ENCODE measurements at places on chromosomes 3 and 15.

- peak; percentile 59 for DNase-seq
Observed at GRCh38 chr3:41199866-41200668, 762 bp downstream of the CTNNB1 start.

- DNase-seq, result no peak
Observed at GRCh38 chr3:182837855-182838454, 44.7 kb downstream of the ATP11B start.

- no peak for DNase-seq
Observed at GRCh38 chr3:54206874-54207273, 84.5 kb downstream of the CACNA2D3 start.

GRCh38 chr3:139935866-139936817 lies 1.2 kb downstream of the CLSTN2 start:
- peak; percentile 10 for DNase-seq

DNA sequence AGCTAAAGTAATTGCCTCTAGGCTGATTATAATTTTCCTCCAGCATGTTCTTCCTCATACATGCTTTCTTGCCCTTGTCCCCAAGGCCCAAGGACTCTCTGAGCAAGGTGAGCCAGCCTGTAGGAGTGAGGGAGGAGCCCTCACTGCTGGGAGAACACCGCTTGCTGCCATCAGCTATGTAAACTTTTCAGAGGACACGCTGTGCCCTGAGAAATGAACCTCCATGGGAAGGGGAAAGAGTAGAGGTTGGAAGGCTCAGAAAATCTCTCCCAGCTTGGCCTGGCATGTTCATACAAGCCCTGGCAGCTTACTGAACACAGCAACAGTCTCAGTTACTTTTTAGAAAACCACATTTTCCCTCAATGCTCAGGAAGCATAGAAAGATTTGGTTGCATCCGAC lies 103.0 kb upstream of the SLC24A5 start:
- DNase-seq, result no peak

- DNase-seq, result no peak
Observed at GRCh38 chr3:194162817-194163584, 27.1 kb downstream of the HES1 start.

DNA sequence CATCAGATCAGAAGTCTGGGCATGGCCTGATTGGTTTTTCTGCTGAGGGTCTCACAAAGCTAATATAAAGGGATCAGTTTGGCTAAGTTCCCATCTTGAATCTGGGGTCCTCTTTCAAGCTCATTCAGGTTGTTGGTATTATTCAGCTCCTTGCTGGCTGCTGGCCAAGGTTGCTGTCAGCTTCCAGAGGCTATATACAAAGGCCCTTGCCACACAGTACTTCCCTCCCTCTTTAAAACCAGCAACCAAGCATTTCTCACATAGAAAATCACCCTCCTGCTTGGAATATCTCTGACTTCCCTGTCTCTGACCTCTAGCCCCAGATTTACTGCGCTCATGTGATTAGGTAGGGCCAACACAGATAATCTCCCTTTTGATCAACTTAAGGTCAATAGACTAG lies 442.9 kb downstream of the ERC2 start:
- no peak for DNase-seq

- no peak for DNase-seq
Observed at GRCh38 chr3:66355394-66355793, 134.6 kb downstream of the SLC25A26 start.

- no peak for DNase-seq
Observed at GRCh38 chr3:153023896-153024295, 138.1 kb upstream of the RAP2B start.

DNA sequence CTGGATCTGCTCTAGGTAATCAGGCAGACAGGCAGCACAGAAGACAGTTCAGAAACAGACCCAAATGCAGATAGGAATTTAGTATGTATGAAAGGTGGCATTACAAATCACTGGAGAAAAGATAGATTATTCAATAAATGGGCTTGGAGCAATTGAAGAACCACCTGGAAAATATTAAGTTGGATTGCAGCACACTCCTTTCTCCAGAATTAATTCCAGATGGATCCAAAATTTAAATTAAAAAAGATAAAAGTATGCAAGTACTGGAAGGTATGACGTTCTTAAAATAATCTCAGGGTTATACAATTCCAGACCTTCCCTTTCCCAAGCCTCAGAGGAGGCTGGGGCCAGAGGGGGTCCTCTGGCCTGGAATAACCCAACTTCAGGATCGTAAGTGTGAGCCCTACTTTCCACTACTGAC lies 32.5 kb downstream of the HRH1 start:
- no peak for DNase-seq

DNA sequence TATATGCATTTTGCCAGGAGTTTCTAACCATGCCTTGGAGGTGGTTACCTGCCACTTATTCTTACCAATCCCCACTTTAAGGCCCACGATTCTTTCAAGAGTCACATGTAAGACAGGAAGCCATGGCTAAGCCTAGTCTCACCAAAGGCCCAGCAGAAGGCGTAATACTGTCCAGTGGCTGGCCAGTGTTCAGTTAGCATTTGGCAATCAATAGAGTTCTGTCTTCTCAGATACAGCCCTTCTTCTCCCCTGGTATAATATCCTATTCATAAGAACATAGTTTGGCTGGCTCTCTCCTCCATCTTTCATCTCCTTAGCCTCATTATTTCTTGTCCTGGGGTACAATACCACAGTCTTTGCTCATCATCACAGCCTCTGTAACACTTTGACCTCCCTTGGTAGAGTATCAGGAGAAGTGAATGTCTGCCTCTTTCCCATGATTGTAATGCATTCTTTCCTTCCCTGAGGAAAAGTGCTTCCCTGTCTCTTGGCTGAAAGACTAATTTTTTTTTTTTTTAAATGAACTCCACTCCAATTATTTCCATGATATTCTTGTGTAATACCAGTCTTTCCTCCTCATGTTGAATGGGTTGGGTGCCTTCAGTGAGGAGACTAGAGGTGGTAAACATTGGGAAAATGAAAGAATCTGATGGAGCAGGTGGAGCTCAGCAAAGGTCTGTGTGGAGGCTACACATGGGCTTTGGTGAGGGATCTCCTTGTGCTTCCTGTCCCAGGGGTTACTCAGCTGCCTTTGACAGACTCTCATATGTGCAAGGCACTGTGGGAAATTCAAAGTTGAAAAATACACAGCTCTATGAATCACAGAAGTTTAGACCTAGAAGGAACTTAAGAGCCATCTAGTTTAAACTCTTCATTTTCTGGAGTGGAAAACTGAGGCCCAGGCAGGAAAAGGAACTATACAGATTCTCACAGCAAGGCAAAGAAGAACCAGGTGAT lies 218.2 kb downstream of the P3H2 start:
- no peak for DNase-seq

DNA sequence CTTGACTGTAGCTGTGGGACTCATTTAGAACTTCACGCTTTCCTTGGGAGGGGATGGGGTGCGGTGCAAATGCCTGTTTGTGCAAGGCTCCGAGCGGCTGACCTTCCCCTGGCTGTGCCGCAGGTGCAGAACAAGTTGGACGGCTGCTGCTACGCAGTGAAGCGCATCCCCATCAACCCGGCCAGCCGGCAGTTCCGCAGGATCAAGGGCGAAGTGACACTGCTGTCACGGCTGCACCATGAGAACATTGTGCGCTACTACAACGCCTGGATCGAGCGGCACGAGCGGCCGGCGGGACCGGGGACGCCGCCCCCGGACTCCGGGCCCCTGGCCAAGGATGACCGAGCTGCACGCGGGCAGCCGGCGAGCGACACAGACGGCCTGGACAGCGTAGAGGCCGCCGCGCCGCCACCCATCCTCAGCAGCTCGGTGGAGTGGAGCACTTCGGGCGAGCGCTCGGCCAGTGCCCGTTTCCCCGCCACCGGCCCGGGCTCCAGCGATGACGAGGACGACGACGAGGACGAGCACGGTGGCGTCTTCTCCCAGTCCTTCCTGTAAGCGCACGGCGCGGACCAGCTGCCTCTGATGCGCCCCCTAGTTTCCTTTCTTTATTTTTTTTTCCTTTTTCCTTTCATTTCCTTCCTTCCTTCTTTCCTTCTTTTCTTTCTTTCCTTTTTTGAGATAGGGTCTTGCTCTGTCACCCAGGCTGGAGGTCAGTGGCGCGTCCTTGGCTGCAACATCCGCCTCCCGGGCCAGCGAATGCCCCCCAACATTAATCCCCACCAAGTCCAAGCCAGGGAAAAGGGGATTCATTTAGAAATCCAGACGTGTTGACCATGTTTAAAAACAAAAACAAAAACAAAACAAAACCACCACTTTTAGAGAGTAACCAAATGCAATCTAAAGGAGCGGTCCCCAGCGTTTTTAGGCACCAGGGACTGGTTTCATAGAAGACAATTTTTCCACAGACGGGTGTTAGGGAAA lies 42.7 kb downstream of the EIF2AK4 start:
- no peak for DNase-seq

DNA sequence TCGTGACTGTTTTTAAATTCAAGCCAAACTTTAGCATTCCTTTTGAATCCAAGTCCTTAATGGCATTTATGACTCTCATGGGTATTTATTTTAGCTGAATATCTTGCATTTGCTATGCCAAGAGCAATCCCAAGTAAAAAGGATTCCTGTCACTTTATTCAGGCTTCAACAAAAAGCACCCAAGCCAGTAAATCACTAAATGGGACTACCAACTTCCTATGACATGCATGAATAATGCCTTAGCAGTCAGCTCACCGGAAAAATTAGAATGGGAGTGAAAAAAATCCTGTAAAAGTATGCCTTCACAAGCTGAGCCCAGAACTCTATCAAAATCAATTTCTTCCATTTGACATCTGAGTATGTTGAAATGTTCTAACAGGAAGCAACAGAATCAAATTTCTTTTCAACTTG lies 1297.9 kb downstream of the ROBO2 start:
- no peak for DNase-seq

DNA sequence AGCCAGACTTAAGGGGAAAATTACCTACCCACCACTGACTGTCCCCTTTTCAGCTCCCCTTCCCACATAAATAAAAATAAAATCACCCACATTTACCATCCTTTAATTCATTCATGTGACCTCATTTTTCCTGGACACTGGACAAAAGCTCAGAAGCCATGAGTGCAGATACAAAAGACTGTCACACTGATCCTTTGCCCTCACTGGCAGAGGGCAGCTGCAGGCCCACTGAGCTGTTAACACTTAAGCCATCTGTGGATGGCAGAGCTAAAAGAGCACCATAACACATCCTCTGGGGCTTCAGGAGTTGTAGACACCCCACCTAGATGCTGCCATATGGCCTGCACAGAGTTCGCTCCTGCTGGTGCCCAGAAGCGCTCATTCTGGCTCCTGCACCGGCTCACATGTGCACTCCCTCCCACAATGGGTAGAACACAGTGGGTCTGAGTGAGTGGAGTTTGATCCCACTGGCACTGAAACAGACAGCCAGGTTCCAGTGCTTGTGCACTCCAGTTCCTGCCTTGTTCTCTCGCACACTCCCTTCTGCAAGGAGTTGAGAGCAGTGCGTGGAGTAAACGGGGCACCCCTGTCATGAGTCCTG lies 38.8 kb downstream of the EDC3 start:
- DNase-seq, result no peak

DNA sequence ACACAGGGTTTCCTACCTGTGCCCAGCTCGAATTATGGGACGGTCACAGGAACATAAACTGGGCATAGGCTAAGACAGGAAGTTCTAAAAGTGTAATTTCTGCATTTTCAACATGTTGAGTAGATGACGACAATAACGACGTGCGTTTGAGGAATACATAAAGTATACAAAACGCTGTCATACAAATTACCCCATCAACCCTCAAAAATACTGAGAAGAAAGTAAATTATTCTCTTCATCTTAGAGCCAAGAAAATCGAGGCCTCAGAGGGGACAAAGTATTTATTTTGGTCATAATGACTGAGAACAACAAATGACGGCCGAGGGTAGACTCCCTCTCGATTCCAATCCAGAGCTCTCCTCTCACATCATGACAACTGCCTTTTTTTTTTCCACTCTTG lies 60.8 kb downstream of the RUBCN start:
- DNase-seq, result no peak

DNA sequence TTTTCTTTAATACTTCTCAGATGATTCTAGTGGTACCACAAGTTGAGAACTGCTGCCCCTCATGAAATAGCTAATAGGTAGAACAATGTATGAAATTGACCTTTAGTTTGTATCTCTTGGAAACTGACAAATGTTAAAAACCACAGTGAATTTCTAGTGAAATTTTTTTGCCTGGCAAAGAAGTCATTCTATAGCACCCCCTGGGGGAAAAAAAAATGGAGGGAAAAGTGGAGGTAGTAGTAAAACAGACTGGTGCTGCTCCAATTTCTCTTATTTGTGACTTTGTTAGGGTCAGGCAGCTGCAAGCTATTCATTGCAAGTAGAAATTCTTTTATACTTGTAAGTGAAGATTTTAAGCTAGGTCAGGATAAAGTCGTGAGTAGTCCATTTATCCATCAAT lies 605.0 kb downstream of the NLGN1 start:
- DNase-seq, result no peak

DNA sequence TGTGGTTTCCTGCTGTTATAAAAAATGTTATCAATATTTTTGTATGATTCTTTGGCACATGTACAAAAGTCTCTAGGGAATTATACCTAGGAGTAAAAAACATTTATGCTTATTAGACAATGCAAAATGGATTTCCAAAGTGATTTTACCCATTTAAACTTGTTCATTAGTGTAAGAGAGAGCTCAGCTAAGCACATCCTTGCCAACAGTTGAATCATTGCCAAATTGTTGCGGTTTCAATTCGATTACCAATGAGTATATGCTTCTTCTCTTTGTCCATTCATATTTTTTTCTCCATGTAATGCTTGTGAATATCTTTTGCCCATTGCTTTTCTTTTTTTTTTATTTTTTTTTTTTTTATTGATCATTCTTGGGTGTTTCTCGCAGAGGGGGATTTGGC lies 17.2 kb downstream of the CASR start:
- DNase-seq, result no peak

GRCh38 chr15:85727068-85727467 lies 67.7 kb downstream of the KLHL25 start:
- DNase-seq, result no peak

DNA sequence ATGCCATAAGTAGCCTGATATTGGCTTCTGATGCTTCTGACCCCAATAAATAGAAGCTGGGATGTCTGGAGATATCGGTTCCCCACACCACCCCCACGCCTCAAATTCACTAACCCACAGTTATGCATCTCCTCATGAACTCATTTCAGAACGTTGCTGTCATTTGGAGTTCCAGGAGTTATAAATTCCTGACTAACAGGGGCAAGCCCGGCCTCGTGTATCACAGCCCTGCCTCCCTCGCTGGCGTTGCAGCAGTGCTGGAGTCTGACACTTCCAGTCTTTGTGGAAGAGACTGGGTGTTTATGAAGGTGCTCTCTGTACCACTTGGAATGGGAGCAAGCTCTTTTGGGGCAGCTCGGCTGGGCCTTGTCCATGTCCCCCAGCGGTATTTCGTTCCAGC lies 101.0 kb downstream of the ANP32A start:
- DNase-seq, result no peak

- no peak for DNase-seq
Observed at GRCh38 chr3:40166997-40167396, 142.5 kb upstream of the EIF1B start.

GRCh38 chr15:48778331-48778730 lies 32.5 kb downstream of the CEP152 start:
- no peak for DNase-seq

All from urothelium cell line (cell line).